ENCODE measurements at places on chromosomes 12 and 14. TPM values are rescaled to one million over a fixed set of nuclear protein-coding genes. Genes with fewer than 3 reads are reported as not detected.

The PAPLN gene
- 16.3 TPM for total RNA-seq

The CRIP2 gene
- 152 TPM for total RNA-seq

The KRT72 gene
- total RNA-seq: not detected

The PRICKLE1 gene
- 9.4 TPM for total RNA-seq

The CELA1 gene
- total RNA-seq: not detected

The STAC3 gene
- total RNA-seq: 0.40 TPM

The GPR68 gene
- total RNA-seq: 0.20 TPM

The TXNRD1 gene
- 303 TPM for total RNA-seq

DNA sequence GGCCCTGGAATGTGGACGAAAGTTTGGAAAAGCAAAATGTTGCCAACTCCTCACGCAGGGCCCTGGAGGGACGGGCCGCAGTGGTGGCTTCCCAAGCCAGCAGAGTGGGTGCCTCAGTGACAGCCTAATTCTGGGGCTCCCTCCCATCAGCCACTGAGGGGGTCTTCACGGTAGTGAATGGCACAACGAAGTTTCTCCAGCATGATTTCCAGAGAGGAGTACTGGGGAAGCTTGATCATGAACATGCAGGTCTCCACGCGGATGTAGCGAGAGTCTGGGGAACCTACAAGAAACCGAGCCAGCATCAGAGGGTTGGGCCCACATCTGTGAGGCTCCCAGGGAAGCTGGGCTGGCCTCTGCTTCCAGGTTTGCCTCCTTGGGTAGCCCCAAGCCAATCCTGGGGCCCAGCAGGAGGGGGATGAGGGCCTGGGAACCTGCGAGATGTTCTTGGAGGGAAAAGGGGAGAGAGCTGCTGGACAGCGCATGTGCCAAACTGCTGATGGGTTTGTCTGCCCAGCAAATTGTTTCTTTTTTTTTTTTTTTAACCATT is 37.0 kb downstream of the TRAFD1 start:
- DNase-seq: no peak

- no peak for DNase-seq
These were observed at the start of gene OR4E2 for GRCh38 chr14:21653331-21653885. Gene OR4E2, plus strand, starts transcription at chr14:21653835. Its CDS starts 11,248 bp downstream, at chr14:21665083.

DNA sequence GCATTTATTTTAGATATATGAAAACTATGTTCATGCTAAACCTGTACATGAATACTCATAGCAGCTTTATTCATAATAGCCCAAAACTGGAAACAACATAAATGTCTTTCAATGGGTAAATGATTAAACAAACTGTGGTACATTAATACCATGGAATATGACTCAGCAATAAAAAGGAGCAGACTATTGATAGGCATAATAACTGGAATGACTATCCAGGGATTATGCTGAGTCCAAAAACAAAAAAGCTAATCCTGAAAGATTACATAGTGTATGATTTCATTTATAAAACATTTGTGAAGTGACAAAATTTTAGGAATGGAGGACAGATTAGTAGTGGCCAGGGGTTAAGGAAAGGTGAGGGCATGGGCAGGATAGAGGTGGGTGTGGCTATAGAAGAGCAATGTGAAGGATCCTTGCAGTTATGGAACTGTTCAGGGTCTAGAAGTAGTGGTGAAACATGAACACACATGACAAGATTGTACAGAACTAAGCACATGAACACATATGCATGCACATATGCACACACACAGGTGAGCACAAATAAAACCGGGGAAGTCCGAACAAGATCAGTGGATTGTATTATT is 61.1 kb upstream of the CDKN3 start:
- DNase-seq: no peak

DNA sequence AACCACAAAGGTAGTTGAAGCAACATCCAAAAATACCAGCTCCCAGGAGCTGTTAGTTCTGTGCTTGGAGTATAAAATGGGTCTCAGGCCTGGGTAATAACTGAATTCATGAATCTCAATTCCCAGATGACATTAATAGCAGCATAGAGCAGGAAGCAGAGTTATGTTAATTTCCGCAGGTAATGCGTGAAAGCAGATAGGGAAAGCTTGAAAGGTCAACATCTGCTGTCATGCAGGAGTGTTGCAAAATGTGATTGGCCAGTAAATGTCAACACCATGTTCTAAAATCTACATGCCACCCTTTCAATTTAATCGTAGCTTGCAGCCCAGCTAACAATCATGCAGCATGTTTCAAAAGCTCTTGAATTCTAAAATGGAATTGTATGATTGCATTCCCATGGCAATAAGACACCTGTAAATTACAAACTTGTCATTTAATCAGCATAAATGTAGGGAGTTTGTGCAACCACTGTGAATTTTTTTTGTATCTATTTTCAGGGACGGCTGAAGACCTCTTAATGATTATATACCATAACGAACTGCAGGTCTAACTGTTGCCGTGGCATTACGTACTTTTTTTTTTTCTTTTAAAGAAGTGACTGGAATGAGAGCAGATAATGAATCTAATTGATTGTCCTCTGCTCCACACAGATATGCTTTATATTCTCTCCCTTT is 635.8 kb upstream of the FOXG1 start:
- DNase-seq: no peak

DNA sequence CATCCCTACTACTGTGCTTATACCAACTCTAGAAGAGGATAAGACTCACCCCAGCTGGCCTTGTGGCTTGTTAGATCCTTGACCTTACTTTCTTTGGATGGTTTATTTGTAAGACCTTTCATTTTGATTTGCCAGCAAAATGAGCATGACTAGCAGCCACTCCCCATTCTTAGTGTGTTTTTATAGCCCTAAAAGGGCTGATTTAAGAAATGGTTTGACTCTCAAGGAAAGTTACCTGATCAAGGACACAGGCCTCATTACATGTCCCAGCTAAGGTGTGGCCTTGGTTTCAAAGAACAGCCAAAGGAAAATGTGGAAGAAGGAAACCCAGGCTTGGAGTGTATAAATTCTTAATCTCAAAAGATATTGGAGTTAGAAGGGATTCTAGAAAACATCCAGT is 41.4 kb downstream of the SLC17A8 start:
- no peak for DNase-seq

DNA sequence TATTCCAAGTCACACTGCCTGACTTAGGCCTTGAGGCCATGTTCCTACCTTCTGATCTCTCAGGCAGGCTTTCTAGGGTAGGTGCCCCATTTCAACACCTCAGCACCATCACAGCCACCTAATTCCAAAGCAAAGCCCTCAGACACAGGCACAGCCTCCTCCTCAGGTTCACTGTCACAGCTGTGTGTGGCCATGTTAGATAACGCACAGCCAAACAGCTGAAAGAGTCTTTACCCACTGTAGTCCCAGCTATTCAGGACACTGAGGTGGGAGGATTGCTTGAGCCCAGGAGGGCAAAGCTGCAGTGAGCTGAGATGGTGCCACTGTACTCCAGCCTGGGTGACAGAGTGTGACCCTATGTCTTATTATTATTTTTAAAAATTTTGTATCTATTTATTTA is 7.3 kb upstream of the TMEM229B start:
- DNase-seq: no peak

DNA sequence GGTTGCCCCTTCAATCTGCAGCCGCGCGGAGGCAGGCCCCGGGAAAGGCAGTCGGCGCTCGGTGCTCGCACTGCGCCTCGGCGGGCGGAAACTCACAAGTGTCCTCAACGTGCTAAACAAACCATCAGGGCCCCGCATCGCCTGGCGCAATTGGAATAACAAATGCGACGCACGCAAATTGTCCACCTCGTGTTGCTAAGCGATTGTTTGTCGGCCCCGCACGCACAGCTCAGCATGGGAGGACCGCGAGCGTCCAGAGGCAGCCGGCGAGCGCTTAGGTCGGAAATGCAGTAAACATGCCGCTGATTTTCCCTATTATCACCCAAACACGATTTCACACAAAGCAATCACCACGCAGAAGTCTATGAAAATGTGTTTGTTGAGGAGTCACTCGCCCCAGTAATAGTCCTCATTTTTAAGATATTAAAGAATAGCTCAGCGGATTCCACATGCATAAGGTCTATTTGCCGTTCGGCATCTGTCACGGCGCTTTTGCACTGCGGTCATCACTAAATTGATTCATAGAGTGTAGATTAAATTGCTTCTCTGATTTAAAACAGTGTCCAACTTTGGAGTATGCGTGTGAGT is 3.2 kb upstream of the GSC start:
- no peak for DNase-seq

GRCh38 chr12:25102402-25102801 is 92.6 kb downstream of the DNAI7 start:
- DNase-seq: no peak

- DNase-seq: no peak
These were observed 58.4 kb downstream of the NELL2 start for GRCh38 chr12:44817687-44818086.

DNA sequence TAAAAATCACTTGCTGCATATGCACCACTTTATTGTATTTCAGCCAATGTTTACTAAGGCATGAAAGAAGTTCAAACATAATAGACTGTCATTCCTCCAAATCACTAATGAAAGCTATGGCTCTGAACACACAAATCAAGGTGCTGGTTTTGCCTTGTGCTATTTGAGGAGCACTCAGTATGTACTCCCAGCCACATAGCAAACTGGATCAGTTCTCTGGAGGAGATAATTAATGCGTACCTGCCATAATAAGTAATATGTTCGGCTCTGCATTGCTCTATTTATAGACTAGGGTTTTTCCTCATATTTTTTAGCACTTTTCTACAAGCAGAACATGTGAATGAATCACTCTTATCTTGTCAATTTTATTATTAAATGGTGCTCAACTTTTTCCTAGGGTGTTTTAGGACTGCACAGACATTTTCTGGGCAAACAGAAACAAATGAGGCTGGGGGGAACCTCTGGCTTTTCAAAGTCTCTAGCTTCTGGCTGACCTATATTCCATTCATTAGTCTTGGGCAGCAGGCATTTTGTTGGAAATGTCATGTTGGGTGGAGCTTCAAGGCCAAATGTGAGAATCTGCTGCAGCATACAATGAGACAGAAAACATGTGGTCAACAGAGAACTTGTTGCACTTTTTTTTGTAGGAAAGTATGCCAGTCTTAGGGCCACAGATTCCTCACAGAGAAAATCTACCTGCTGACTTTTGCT is 88.4 kb downstream of the GRIP1 start:
- DNase-seq: no peak

DNA sequence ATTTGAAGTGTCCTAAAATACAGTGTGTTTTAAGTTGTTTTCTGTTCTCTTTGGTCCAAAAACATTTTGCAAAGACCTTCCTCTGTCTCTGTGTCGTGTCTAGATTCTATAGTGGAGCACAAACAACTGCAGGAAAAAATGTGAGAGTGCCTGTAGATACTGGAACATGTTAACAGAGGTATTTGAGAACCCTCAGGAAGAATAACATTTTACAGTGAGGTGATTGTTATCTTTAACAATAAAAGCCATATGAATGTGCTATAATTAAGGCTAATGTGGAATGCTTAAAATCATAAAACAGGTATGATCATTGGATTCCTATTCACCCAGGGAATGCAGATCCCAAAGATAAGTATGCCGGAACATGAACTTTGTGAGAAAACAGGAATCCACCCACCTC is 98.0 kb downstream of the SAMD4A start:
- peak; percentile 70 for DNase-seq

GRCh38 chr14:102975662-102976061 is 53.2 kb downstream of the AMN start:
- no peak for DNase-seq

DNA sequence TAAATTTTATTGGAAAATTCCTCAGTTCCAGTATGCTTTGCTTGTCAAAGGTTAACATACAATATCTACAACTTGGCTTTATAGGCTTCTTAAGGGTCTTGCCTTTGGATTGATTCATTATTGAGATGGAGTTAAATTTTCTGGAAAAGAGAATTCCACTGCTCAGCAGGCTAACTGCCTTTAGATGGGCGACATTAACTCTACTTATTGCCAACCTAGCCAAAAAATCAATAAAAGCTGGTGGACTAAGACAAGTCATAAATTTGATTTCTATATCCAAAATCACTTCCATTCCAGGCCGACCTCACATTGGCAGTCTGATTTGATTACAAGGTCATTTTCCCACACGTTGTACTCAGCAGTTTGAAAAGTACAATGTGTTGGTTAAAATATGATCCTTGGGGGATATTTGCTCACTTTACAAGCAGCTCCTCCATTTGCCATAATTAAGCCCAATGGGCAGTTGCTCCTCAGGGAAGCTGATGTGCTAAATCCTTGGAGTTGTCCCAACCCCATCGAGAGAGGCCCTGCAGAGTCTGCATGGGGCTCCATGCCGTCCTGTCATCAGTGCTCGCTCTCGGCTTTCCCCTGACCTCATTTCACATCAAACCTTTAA is 36.1 kb upstream of the CRY1 start:
- DNase-seq: no peak

DNA sequence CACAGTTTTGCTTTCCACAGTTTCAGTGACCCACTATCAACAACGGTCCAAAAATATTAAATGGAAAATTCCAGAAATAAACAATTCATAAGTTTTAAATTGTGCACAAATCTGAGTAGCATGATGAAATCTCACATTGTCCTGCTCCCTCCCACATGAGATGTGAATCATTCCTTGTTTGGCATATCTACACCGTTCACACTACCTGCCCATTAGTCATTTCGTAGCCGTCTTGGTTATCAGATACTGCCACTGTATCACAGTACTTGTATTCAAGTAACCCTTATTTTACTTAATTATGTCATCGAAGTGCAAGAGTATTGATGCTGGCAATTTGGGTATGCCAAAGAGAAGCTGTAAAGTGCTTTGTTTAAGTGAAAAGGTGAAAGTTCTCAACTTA is 145.3 kb downstream of the SLC5A8 start:
- DNase-seq: no peak

DNA sequence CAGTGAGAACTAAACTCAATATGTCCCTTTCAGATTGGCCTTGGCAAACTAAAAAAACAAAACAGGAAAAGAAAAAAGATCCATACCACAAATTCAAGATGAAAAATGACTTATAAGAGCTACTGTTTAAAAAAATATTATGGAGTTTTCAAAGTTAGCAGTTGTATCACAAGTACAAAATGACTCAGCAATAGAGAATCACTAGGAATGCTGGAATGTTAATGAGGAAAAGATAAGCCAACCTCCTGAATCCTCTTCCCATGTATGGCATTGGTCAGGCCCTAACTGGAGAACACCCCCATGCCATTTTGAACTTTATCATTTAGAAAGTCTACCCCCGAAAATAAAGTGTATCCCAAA is 62.2 kb downstream of the PPP1R36 start:
- DNase-seq: peak; percentile 21

DNA sequence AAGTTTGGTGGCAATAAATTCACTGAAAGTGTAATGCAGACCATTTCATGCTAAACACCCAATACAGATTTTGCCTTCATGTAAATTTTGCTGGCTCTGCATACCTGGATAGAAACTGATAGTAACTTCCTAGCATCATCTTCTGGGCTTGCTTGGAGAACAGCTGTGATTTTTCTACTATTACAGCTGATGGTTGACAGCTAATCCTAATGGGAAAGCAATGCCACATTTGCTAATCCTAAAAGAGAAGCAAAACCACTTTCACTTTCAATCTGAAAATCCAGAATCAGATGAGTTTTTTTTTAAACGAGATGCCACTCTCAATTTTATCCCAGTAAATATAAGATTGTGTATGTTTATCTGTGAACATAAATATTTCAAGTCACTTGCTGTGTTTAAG is 1035.9 kb downstream of the TRHDE start:
- DNase-seq: no peak

All from lung microvascular endothelial cell (primary cell).